Central memory CD4-positive, alpha-beta T cell (primary cell): ENCODE measurements at places on chromosomes 5 and 9.
A peak's percentile ranks its signal among the peaks of the same experiment; 100 is the strongest.

GRCh38 chr5:160641405-160641804 lies 210.6 kb downstream of the ATP10B start:
- DNase-seq: no peak

GRCh38 chr5:31182136-31182535 lies 11.3 kb upstream of the CDH6 start:
- DNase-seq: no peak

DNA sequence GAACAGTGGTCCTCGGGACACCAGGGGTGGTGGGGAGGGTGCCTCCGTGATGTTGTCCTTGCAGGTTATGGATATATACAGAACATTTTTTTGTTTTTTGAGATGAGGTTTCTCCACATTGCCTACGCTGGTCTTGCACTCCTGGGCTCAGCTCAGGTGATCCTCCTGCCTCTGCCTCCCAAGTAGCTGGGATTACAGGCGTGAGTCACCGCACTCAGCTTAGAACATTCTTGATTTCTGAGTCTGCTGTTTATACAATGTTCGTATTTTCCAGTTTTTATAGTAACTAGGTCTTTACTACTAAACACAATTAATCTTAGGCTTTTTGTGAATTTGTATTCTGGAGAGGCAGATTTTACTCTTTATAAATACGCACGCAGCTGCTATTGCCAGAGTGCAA lies 6.0 kb downstream of the PMPCA start:
- DNase-seq: no peak

DNA sequence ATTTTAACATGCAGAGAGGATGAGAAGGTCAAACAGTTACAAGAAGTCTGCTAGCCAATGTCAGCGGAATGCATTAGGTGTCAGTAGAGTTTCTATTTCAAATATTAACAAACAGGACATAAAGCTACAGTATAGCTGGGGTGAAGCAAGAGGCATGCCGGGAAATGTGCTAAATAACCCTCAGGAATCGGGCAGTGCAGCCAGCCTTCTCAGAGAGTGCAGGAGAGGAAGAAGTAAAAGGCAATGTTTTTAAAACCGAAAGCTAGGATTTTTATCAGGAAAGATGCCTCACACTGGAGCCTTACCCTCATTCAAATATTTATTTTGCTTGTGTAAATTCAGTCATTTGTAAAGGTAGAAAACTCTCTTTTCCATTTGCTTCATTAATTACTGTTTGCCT lies 59.1 kb upstream of the SH3GL2 start:
- no peak for DNase-seq

- DNase-seq: peak; percentile 75
Observed at GRCh38 chr9:111926421-111926875, 29.8 kb downstream of the UGCG start.

GRCh38 chr9:130181678-130182380 lies 9.6 kb downstream of the NCS1 start:
- DNase-seq: no peak

- DNase-seq: no peak
Observed at GRCh38 chr9:98602839-98603500, 105.8 kb downstream of the GABBR2 start.

- no peak for DNase-seq
Observed at GRCh38 chr5:132807163-132807838, 5.8 kb upstream of the SOWAHA start.

DNA sequence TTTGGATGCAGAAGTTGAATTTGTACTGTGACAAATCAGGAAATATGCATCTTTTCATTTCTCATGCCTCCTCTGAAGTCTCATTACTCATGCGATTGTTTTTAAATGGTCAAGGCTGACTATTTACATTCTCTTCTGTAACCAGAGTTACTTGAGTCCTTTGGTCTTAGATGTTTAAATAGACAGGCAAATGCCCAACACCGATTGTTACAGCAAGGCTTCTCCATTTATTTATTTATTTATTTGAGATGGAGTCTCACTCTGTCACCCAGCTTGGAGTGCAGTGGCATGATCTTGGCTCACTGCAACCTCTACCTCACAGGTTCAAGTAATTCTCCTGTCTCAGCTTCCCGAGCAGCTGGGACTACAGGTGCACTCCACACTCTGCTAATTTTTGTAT lies 72.7 kb upstream of the SLC28A3 start:
- no peak for DNase-seq

DNA sequence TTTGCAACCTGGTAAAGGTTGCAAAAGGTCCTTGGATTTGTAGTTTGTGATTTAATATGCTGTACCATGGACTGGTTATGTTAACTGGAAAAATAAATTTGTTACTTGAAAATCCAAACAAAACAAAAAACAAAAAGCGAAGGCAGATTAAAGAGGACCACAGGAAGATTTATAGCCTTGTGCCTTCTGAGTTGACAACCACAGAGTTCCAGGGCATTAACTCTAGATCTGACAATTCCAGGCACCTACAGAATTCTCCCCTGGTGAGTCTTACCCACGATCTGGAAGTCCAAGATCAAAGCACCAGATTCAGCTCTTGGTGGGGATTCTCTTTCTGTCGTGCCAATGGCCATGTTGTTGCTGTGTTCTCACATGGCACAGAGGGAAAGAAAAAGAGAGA lies 107.9 kb upstream of the SELENOP start:
- no peak for DNase-seq

GRCh38 chr5:14516901-14517300 lies 64.7 kb upstream of the OTULINL start:
- no peak for DNase-seq

DNA sequence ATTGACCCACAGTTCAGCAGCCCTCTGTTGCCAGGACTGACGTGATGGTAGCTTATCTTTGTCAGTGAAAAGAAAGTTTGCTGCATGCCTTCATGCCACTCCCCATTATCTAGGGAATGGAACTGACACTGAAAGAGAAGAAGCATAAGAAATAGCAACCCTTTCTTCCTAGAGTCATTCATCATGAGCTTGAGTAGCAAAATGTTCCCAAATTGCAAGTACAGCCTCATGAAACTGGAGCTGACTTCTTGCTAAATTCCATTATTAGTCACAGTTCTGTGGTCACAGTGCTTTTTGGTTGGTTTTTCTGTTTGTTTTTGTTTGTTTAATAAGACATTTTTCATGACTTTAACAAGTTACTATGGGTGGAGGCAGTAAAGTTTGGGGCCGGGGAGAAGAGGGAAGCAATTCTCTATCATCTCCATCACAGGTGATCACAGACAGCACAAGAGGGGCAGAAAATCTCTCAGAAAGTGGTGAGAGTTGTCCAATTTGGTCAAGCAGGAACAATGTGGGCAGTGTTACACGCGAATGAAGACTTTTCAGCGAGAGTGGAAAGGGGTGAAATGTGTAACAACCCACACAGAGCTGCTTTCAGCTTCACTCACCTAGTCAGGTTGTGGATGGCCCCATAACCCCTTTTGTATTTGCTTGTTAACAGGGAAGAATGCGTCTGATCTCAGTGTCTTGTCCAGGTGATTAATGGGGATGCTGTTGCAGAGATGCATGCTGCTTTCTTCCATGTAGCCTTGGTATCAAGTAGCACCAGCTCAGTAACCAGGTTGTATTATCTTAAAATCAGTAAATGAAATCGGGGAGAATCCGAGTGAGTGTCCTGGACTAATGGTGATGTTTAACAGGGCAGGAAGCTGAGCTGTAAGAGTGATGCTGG lies 440.4 kb downstream of the DMRT2 start:
- no peak for DNase-seq

GRCh38 chr5:154273028-154273617 lies 82.6 kb downstream of the GALNT10 start:
- peak; percentile 2 for DNase-seq

DNA sequence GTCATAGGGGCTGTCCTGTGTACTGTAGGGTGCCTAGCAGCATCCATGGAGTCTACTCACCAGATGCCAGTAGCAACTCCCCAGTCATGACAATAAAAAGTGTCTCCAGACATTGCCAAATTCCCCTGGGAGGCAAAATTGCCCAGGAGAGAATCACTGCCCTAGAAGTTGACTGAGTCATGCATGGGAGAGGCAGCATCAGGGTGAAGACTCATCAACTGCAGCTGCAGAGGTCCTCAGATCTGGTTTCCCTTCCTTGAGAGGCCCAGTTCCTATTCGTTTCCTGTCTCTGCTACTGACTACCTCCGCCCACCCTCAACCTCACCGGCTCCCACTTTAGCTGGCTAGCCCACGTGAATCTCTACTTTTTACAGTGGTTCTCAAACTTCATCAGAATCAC lies 88.6 kb upstream of the AGXT2 start:
- DNase-seq: no peak

- no peak for DNase-seq
Observed at GRCh38 chr9:122332644-122333043, 38.2 kb upstream of the PTGS1 start.

GRCh38 chr9:7376213-7376612 lies 423.4 kb downstream of the DMAC1 start:
- no peak for DNase-seq

DNA sequence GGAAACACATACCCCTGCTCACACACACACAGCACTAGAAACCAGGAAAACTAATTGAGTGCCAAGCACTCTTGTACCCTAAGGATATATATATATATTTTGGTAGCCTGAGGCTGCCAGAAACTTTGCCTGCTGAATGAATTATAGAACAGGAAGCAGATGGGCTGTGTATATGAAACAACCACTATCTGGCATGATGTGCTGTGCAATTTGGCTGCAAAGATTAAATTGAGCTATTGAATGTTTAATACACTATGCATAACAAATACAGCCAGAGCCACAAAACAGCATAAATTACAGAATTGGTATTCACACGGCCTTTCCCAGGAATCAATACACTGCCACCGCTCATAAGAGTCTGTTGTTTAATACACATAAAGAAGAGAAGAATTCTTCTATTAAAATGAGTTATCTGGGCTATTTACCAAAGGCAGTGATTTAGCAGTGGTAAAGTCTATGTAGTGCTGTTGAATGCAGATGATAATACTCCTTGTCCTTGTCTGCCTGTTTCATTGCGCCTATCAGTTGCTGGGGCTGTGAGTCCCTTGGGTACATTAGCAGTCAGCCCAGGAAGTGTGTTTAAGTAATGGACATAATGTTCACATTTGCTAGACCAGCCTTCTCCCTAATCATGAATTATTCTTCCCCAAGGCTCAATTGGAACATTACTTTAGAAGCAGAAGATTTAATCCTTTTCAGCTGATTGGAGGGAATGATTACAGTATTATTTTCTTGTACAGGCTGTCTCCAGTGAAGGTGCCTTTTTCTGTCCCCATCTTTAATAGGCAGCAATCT lies 294.3 kb downstream of the TLE1 start:
- no peak for DNase-seq

DNA sequence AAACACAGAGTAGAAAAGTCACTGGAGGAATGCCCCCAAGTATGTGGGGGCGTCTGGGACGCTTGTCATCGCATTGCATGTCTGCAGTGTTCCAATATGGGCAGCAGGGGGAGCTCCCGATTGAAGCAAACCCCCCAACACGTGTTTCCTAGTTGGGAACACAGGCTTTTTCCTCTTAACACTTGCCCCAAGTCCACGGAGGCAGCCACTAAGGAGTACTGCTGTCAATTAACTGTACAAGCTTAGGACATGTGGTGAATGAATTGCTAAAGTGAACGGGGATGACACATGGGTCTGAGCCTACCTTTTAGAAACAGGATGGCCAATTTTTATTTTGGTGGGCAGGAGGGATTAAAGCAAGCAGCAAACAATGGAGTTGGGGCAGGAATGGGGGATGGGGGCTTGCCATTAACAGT lies 2.2 kb downstream of the GABRB2 start:
- DNase-seq: no peak

- no peak for DNase-seq
Observed at GRCh38 chr5:127097278-127097677, 24.0 kb upstream of the C5orf63 start.

DNA sequence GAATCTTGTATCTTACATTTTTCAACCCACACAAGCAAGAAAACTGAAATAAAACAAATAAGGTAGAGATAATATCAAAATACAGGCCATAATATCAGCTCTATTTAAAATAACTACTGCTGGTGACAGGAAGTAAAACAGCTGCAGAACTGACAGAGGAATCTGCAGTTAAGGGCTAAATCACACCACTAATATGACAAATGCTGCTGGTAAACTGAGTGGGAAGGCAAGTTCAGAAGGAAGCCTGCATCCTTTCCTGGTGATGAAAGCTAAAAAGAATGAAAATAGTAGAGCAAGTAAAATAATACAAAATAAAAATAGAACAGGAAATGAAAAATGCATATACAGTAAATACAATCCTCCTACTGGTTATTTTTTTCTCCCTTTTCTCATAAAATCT lies 1293.7 kb upstream of the C9orf72 start:
- no peak for DNase-seq

- DNase-seq: no peak
Observed at GRCh38 chr9:38112049-38112448, 43.0 kb upstream of the SHB start.

DNA sequence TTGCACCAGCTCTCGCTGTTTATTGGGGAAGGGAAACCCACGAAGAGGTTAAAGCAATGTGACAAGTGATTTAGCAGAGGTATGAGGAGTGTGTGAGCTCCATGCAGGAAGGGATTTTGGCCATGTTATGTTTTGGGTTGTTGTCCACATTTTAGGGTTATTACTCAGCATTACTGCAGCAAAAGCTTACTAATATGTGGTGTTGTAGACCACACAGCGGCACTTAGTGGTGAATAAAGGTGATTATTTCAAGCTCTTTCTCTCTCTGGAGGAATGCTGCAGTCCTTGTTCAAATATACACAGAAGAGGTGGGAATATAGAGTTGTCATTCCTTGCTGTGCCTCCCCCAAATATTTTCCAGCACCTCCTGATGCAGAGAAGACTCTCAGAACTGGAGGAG lies 29.7 kb upstream of the AKNA start:
- DNase-seq: no peak

DNA sequence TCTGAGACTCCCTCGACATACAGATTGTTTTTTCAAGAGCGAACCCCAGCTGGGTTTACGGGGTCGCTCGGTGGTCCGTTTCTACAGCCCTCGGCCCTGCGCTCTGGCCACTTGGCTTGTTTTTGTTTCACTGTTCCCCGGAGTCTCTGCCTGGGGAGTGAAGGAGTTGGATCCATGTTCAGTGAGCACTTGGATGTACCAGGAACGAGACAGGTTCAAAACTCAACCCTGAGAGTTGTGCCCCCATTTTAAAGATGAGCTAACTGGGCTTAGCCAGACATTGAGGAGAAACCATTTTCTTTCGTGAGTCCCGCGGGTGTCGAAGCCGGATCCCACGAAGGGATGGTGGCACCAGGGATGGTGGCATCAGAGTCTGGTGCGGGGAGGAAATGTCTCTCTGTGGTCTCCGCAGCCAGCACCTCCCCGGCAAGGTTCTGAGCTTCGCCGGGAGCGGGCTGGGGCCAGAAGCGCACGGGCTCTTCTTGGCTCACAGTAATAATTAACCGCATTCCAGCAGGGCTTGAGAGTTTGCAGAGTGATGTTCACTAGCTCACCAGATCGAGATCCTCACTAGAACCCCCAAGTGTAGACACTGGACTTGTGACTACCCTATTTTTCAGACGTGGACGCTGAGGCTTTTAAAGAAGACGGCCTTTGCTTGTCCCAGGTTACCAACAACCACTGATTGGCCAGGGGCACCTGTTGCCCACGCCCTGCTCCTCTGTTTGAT lies 1.0 kb downstream of the MSX2 start:
- no peak for DNase-seq
